Thymus (tissue), 14 donors: ENCODE measurements at places on chromosomes 6 and 20. TPM values are rescaled to one million over a fixed set of nuclear protein-coding genes. Genes with fewer than 3 reads are reported as not detected.

- DNase-seq, result no peak
Measured at GRCh38 chr6:38436726-38437465, 202.8 kb downstream of the BTBD9 start.

DNA sequence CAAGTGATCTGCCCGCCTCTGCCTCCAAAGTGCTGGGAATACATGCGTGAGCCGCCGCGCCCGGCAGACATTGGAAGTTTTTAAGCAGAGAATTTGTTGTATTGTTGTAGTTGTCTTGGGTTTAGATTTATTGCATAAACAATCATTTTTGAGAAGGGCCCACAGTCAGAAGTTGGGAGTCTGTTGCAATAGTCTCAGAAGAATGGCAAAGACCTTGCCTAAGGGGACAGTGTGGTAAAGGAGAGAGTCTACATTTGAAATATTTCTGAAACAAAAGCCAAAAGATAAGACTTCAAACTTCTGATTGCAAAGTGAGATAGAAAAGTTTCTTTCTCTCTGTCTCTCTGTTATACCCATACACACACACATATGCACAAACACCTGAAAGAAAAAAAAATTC, 22.5 kb downstream of the HFE start:
- no peak for DNase-seq

DNA sequence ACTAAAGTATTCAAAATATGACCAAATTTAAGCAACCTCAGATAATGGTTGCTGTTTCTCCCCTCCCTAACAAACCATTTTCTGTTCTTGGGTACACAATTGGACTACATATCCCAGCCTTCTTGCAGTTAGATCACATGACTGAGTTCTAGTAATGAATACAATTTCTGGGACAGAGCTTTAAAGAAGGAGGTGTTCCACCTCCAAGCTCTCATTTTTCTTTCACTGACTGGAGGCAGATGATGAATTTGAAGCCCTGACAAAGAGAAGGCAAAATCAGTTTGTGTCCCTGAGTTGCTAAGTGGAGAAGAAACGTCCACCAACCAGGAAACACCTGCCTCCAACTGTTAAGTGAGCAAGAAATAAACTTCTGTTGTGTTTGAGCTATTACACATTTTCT, 117.2 kb downstream of the LCA5 start:
- DNase-seq, result no peak

DNA sequence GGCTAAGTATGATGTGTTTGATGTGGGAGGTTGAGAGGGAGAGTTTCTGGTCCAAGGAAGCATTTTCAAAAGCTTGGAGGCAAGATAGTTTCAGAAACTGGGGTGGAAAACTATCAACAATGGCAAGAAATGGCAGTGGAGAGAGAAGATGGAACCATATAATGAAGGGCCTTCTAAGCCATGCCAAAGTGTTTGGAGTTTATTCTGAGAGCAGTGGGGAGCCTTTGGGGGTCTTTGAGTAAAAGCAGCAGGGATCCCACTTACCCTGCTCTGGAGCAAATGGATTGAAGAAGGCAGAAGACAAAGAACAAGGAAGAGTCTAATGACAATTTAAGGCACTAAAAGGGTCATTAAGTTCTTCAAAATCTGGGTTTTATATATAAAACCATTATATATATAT, 538.9 kb downstream of the UTRN start:
- no peak for DNase-seq

GRCh38 chr20:25328954-25329498, 61.6 kb downstream of the ABHD12 start:
- no peak for DNase-seq

- DNase-seq, result no peak
Measured at GRCh38 chr6:12956991-12957320, 240.4 kb downstream of the PHACTR1 start.

PRELID3B gene
- total RNA-seq, result 61.9 TPM

OLIG3 gene
- 0.05 TPM for total RNA-seq

PPP1R14C gene
- total RNA-seq, result 0.42 TPM
